ENCODE measurements at places on chromosomes 1 and 21.

GRCh38 chr1:95002164-95002539 is 70.6 kb downstream of the ALG14 start:
- DNase-seq, result no peak

GRCh38 chr1:151945725-151946722 is 36.7 kb upstream of the THEM4 start:
- peak; percentile 57 for DNase-seq

GRCh38 chr1:169024800-169025271 is 81.7 kb upstream of the ATP1B1 start:
- DNase-seq, result no peak

DNA sequence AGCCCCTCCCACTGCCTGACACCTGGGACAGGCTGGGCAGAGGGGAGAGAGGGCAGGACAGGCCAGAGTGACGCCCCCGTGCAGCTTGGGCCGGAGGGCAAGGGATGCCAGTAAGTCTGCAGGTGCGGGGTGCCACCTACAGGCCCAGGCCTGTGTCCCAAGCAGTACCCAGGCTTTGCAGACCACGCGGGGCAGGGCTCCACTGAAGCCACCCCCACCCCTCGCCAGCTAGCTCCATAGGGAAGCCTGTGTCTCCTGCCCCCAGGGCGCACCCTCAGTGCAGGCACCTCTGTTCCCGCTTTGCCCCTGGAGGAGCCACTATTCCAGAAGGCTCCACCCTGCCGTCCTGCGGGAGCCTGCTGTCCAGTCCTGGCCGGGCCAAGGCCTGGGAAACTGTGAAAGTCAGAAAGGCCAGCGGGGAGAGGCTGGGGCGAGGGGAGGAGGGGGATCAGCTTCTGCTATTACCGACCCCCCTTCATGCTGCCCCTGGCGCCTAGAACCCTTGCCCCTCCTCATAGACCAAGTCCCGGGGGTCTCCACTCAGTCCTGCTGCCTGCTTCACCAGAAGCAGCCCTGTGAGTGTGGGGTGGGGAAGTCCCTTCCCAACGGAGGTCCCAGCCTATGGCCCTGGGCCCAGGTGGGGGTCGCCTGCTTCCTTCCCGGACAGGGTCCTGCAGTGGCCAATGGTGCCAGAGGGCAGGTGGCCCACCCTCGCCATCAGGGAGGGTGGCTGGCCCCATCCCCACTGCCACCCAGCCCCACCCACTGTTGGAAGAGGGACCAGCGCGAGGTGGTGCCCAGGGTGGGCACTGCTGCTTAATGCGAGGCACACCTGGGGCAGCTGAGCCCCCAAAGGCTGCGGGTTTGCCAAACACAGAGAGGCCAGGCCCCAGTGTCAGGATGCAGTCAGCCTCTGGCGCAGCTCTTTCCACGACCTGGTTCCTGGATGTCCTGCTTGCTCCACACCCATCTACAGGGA is 54.4 kb downstream of the KCNAB2 start:
- DNase-seq, result no peak

- no peak for DNase-seq
Measured at GRCh38 chr1:247491328-247491727, 33.4 kb upstream of the OR2B11 start.

All from forelimb muscle (tissue), 1 donor.